ENCODE measurements at places on chromosomes 12 and 14.

- no peak for DNase-seq
Observed at GRCh38 chr12:96473394-96474093, 15.8 kb upstream of the CFAP54 start.

DNA sequence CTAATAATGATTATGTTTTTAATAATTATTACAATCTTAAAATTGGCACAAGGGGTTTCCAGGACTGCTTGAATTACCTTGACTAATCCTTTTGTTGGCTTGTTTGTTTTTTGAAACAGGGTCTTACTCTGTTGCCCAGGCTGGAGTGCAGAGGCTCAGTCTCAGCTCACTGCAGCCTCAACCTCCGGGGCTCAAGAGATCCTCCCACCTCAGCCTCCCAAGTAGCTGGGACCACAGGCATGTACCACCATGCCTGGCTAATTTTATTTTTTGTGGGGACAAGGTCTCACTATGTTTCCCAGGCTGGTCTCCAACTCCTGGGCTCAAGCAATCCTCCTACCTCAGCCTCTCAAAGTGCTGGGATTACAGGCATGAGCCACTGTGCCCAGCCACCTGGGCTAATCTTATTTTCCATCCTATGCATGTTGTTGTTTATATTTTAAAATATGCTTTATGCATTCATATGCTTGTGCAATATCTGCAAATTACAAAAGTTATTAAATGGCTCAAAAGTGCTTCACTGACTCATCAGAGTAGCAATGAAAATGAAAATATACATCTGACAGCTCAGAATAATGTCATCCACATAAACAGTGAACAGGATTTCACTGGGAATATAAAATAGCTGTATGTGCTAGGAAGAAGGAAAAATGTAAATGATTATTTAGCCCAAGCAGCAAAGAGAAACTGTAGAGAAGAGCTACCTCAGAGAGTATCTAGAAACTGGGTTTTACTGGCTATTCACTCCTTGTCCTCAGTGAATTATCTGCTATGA is 24.8 kb upstream of the PLEKHG6 start:
- DNase-seq = peak; percentile 75

- DNase-seq = no peak
Observed at GRCh38 chr12:58781609-58782008, 138.7 kb downstream of the LRIG3 start.

- no peak for DNase-seq
Observed at GRCh38 chr12:106341086-106341877, 16.3 kb upstream of the POLR3B start.

- peak; percentile 93 for DNase-seq
Observed at GRCh38 chr12:70052931-70053497, 190.2 kb upstream of the CNOT2 start.
